ENCODE measurements at places on chromosomes 7 and 10. TPM values are rescaled to one million over a fixed set of nuclear protein-coding genes. Genes with fewer than 3 reads are reported as not detected.

DNA sequence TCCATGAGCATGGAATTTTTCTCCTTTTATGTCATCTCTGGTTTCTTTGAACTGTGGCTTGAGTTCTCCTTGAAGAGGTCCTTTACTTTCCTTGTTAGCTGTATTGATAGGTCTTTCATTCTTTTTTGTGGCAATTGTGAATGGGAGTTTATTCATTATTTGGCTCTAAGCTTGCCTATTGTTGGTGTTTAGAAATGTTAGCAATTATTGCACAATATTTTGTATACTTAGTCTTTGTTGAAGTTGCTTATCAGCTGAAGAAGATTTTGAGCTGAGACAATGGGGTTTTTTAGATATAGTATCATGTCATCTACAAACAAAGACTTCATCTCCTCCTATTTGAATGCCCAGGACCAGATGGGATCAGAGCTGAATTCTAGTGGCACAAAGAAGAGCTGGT lies 1143.8 kb downstream of the XPNPEP1 start:
- H3K27ac ChIP-seq, result no peak overlapping the region
- H3K36me3 ChIP-seq, result no peaks in the 10 kb centered on the region
- no peak for DNase-seq
- H3K4me3 ChIP-seq, result no peak overlapping the region

DNA sequence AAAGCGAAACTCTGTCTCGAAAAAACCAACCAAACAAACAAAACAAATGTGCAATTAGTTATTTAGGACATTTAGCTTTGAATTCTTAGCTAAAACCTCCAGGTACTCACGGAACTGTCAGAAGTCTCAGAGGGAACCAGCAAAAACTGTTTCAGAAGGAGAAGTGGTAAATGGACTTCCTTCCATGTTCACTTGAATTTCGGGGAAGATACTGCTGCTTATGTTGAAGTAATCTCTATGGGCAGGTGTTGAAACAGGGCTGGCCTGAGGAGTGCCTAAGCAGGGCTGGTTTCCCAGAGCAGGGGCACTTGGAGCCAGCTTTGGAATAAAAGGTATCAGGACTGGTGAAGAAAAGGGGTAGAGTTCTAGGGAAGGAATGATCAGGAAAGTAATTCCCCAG lies 2.4 kb upstream of the EXOC6 start:
- H3K27me3 ChIP-seq, result peaks cover 7% of the 10 kb centered on the region
- H3K27ac ChIP-seq, result no peak overlapping the region
- peak overlapping the region; percentile 90 for H3K4me3 ChIP-seq
- no peaks in the 10 kb centered on the region for H3K36me3 ChIP-seq

GRCh38 chr7:75691793-75692543 lies 46.8 kb downstream of the HIP1 start:
- no peak overlapping the region for H3K27ac ChIP-seq
- H3K4me1 ChIP-seq, result no peaks in the 10 kb centered on the region
- H3K4me3 ChIP-seq, result no peak overlapping the region
- no peaks in the 10 kb centered on the region for H3K36me3 ChIP-seq
- no peak for DNase-seq

DNA sequence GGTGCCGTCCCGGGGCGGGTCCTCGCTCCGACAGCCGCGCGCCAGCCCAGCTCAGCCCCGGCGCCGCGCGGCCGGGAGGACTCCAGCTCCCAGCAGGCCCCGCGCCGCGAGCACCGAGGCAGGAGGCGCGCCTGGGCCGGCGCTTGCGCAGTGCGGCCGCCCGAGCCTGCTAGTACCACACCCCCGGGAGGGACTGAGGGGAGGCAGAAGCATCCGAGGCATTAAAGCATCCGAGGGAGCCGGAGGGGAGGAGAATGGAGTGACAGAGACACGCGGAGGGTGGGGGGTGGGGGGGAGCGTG lies at the start of gene GRK5:
GRK5 (plus strand) TSS at position 206 of the 301 bp plus-strand sequence. CDS start 347 bp downstream, outside the sequence.
- H3K4me3 ChIP-seq, result peak within 1 kb of the TSS; percentile 94
- H3K36me3 ChIP-seq, result no peaks in the 10 kb centered on the region
- peaks cover 70% of the 10 kb centered on the region for H3K4me1 ChIP-seq
- no peaks in the 10 kb centered on the region for H3K27me3 ChIP-seq
- H3K27ac ChIP-seq, result peak within 1 kb of the TSS; percentile 98

DNA sequence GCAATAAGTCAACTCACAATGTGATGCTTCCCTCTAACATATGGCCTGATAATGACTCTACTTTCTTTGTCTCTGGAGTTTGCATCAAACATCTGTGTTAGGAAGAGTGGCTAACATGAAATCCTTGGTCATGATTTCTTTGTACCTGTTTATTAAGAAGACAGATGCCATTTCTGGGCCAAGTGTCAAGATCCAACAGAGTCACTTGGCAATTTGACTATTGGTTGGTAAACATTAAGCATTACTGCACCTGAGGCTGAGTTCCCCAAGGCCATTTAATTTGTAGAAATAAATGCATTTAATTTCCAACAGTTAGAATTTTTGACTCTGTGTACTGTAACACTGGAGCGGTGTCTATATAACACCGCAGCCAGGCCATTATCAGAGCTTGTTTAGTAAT lies 403.7 kb downstream of the GALNT17 start:
- no peak overlapping the region for H3K27ac ChIP-seq
- peaks cover 2% of the 10 kb centered on the region for H3K36me3 ChIP-seq
- H3K4me1 ChIP-seq, result no peaks in the 10 kb centered on the region
- H3K27me3 ChIP-seq, result no peaks in the 10 kb centered on the region

- H3K27ac ChIP-seq, result no peak overlapping the region
- peaks cover 19% of the 10 kb centered on the region for H3K27me3 ChIP-seq
- no peak overlapping the region for H3K4me3 ChIP-seq
- DNase-seq, result peak; percentile 32
- no peaks in the 10 kb centered on the region for H3K4me1 ChIP-seq
These were observed 11.2 kb upstream of the JAKMIP3 start for GRCh38 chr10:132054564-132054963.

DNA sequence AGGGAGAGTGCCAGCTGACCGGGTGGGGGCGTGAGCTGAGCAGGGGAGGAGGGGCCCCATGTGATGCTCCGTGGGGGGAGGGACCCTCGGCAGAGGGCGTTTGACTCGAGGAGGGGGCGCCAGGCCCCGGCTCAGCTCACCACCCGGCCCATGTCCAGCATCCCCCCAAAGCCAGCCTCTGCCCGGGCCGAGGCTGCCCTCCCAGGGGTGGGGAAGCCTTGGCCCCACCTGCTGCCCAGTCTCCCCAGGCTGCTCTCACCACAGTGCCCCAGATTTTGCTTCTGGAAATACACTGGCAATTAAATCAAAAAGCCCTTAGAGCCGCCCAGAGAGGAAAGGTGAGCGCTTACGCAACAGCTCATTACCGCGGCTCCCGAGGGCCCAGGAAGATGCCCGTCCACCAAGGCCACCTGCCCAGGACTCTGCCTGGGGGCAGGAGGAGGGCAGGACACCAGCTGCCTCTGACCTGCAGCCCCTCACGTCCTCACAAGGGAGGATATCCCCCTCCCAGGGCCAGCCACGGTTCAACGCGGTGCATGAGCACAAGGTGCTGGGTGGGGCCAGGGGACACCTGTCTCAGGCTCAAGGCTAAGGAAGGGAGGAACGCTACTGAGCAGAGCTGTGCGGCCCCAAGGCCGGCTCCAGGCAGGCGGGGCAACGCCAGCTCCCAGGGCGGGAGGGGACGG lies 70.0 kb upstream of the INPP5A start:
- H3K4me3 ChIP-seq, result no peak overlapping the region
- no peaks in the 10 kb centered on the region for H3K27me3 ChIP-seq
- no peak for DNase-seq
- peaks cover 5% of the 10 kb centered on the region for H3K4me1 ChIP-seq

DNA sequence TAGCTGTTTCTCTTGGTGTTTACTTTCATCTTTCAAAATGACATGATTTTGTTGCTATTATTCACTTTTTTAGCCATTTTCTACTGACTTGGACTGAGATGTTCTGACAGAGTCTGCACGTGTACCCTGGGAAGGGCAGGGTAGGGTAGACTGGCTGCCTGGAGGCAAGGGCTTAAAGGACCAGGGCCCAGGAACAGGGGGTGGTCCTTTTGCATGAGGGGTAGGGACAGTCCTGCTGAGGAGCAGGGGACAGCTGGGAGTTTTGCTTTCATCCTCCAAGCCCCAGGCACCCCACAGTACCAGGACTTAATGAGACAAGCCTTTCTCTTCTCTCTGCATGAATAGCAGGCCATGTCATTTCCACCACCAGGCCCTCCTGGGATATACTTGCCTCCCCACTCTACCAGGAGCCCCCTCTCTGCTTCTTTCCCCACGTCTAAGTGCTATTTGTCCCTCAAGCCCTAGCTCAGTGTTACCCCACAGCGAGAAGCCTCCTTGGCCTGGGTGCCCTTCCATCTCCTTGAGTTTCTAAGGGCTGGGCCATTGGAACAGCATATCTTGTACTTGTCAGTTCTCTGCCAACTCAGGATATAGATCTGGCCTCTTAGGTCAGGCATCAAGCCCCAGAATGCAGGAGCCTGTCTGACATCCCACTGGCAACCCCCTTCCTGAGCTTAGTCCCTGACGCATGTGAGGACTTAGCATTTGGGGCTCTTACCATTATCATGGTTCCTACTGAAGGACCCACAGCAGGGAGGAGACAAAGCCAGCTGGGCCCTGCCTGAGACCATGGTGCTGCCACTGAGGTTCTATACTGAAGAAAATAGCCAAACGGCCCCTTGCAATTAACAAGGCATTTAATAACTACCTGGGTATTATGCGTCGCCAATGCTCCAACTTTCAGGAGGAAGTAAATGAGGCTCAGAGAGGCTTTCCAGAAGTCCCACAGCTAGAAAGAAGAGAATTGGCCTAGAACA lies 78.4 kb upstream of the UNC5B start:
- peaks cover 44% of the 10 kb centered on the region for H3K4me1 ChIP-seq
- H3K4me3 ChIP-seq, result no peak overlapping the region
- H3K27ac ChIP-seq, result no peak overlapping the region

- peaks cover 46% of the 10 kb centered on the region for H3K4me1 ChIP-seq
- H3K36me3 ChIP-seq, result peaks cover 12% of the 10 kb centered on the region
- peak; percentile 68 for DNase-seq
- peak overlapping the region; percentile 100 for H3K4me3 ChIP-seq
- peak overlapping the region; percentile 92 for H3K27ac ChIP-seq
These were observed 844 bp upstream of the KAT6B start for GRCh38 chr10:74825371-74826141.

- no peak for DNase-seq
- no peak overlapping the region for H3K27ac ChIP-seq
- no peaks in the 10 kb centered on the region for H3K36me3 ChIP-seq
- H3K4me3 ChIP-seq, result no peak overlapping the region
These were observed 346.5 kb upstream of the CACNA2D1 start for GRCh38 chr7:82789883-82790609.

DNA sequence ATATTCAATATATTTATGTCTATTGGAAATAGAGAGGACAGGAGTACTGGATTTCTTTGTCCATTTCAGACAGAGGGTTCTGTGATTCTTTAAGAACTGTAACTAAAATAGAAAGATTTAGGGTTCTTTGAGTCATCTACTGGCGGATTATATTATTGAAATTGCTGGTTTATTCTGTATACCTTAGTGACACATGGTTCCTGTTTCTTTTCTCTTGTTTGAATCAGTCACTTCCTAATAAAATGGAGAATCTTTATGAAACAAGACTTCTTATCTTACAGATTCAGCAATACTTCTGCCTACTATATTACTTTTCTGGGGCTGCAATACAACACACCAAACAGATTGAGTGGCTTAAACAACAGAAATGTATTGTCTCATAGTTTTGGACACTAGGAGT lies 20.8 kb upstream of the ZNF800 start:
- peaks cover 49% of the 10 kb centered on the region for H3K27me3 ChIP-seq
- H3K27ac ChIP-seq, result no peak overlapping the region
- no peaks in the 10 kb centered on the region for H3K4me1 ChIP-seq
- H3K4me3 ChIP-seq, result no peak overlapping the region
- no peaks in the 10 kb centered on the region for H3K36me3 ChIP-seq

GRCh38 chr7:129006636-129007414 lies 48.1 kb downstream of the TNPO3 start:
- H3K27me3 ChIP-seq, result no peaks in the 10 kb centered on the region
- no peak overlapping the region for H3K4me3 ChIP-seq
- no peaks in the 10 kb centered on the region for H3K4me1 ChIP-seq
- H3K27ac ChIP-seq, result no peak overlapping the region
- peaks cover 7% of the 10 kb centered on the region for H3K36me3 ChIP-seq

DNA sequence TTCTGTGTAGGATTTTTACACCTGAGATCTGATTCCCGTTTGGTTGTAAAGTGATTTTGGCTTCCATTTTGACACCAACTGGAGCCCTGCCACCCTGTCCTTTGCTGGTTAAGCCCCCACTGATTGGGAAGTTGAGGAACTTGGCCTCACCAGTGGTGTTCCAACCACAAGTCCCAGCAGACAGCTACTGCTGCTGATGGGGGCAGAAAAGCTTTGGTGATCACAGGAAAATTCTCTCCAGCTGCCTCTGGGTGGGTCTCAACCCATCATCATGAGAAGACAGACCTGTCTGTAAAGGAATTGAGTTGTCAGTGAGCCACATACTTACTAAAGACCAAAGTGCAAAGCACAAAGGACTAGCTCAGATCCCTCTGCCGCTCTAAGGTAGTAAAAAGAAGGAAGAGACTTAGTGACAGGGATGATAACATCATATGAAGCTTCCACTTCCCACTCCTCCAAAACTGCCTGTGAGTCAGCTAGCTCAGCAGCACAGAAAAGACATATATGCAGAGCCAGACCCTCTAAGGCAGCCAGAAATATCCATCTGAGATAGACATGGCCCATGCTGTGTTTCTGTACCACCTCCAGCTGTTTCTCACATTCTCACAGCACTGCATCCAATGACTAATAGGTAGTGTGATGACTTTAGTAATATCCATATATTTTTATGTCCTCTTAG lies 22.4 kb upstream of the LRRC17 start:
- DNase-seq, result no peak
- H3K4me3 ChIP-seq, result no peak overlapping the region
- H3K36me3 ChIP-seq, result no peaks in the 10 kb centered on the region
- H3K4me1 ChIP-seq, result no peaks in the 10 kb centered on the region

DNA sequence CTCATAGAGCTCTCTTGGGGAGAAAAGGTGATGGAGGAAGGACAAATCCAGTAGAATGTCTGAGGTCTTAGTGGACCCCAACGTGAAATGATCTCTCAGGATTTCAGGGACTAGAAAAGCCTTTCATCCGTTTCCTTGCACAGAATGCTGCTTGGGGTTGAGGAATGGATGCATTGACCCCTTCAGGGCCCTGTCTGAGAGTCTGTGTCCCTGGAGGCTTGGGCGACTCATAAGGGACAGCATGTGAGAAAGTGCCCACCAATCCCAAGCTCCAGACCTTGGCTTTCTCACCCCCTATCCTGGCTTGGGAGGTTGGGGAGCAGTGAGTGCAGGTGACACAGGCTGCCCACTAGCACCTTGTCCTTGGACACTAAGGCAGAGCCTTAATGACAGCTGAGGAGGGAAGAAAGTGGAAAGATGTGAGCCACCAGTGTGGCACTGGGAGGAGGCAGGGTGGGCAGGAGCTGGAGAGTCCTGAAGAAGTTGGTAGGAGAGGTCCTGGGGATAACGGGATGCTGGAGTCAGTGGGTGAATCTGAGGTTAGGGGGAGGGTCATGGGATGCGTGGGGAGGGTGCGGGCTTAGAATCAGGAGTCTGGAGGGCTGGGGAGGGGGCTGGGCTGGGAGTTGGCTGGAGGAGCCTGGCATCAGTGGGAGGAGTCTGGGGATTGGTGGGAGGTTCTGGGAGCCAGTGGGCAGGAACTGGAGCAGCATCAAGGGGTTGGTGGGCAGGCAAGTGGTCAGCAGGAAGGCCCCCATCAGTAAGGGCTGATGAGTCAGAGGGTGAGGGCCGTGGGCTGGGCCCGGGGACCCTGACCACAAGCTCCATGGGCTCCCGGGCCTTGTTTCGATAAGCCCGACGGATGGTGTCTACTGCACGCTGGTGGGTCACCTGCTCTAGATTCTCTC lies 8.6 kb downstream of the LZTS2 start:
- peaks cover 21% of the 10 kb centered on the region for H3K4me1 ChIP-seq
- peak overlapping the region; percentile 68 for H3K4me3 ChIP-seq
- no peaks in the 10 kb centered on the region for H3K36me3 ChIP-seq
- peaks cover 5% of the 10 kb centered on the region for H3K27me3 ChIP-seq
- DNase-seq, result no peak

The UCN3 gene
- total RNA-seq, result not detected

All from neural crest cell (in vitro differentiated cells).